Lung (tissue), 17 donors: ENCODE measurements at places on chromosomes 13 and 19. TPM values are rescaled to one million over a fixed set of nuclear protein-coding genes. Genes with fewer than 3 reads are reported as not detected.

DNA sequence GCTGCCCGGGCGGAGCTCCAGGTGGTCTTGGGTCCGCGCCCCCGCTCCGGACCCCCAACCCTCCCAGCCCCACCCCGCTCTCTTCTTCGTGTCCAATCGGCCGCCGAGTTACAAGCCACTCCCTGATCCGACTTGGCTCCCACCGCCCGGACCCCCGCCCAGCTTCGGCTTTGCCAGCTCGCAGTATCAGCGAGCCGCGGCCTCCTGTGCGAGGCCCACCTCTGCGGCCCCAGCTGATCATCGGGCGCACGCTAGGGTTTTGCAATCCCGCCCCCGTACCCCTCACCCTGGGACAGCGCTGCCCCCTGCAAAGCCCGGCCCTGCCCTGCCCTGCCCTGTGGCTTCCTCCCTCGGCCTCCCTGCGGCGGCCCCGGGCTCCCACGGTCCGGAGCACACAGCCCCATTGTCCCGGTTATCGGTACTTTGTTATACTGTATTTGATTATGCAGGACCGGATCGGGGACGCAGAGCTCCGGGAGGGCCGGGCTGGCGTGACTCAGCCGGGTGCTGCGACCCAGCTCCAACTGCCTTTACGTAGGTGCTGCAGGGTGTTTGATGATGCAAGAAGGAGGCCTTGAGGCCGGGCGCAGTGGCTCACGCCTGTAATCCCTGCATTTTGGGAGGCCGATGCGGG, 598 bp upstream of the LPAR2 start:
- H3K4me1 ChIP-seq = no peaks in the 10 kb centered on the region
- peak overlapping the region; percentile 27 for H3K4me3 ChIP-seq
- H3K27me3 ChIP-seq = no peaks in the 10 kb centered on the region
- peak; percentile 90 for DNase-seq

WDR87 gene
- total RNA-seq = not detected

DNA sequence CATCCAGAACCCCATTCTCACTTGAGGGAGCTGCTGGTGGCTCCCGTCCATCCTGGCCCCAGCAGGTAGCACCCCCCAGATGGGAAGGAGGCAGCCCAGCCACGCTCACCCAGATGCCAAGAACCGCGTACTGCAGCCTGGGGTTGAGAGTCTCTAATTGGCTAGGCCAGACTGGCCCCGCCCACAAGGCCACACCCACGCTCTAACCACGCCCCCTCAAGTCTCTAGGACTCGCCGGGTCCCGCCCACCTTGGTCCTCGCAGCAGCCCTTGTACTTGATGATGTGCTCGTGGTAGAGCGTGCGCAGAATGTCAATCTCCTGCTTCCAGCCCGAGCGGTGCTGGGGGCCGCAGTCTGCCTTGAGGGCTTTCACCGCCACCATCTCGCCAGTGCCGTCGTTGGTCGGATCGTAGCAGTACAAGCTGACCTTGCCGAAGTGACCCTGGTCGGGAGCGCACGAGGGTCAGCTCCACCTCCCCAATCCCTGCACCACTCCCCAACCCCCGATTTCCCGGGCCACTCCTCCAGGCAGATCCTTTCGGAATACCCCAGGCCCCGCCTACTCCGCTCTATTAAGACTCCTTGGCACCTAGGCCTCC, 14.5 kb upstream of the ICAM3 start:
- peaks cover 31% of the 10 kb centered on the region for H3K36me3 ChIP-seq
- peak; percentile 78 for DNase-seq
- H3K27me3 ChIP-seq = no peaks in the 10 kb centered on the region
- H3K4me1 ChIP-seq = no peaks in the 10 kb centered on the region
- H3K27ac ChIP-seq = peak overlapping the region; percentile 43

DNA sequence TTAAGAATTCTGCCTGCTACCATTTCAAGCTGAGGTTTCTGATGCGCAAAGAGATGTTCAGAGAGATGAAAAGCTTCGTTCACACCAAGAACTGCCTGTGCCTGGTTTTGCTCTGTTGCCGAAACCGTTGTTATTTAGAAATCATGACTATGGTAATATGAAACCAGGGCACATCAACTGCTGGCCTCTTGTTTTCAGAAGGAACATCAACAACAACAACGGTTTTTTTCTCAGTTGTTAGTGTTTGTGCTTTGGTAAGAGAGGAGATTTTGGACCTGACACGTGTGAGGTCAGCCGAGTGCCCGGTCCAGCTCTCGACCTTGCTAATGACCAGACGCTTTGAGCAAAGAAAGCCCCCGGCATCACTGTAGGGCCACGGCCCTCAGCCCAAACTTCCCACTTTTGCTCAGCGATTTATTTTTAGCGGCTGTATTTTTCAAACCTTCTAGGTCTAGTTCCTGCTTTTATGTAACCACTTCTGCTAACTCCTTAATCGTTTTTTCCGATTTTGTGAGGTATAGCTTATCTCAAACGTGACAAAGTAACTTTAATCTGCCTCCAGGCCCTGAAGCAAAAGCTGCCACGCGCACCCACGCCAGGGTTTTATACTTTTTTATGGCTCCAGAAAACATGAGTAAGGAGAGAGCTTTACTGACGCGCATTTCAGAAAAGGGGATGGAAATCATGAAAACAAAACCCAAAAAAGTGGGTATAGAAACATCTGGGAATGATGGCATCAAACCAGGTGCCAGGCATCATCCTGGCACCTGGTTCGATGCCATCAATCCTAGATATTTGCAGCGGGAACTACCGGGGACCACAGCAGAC, 42.0 kb downstream of the KLF2 start:
- no peaks in the 10 kb centered on the region for H3K27me3 ChIP-seq
- no peak overlapping the region for H3K4me3 ChIP-seq
- H3K36me3 ChIP-seq = no peaks in the 10 kb centered on the region
- H3K4me1 ChIP-seq = peaks cover 19% of the 10 kb centered on the region

DNA sequence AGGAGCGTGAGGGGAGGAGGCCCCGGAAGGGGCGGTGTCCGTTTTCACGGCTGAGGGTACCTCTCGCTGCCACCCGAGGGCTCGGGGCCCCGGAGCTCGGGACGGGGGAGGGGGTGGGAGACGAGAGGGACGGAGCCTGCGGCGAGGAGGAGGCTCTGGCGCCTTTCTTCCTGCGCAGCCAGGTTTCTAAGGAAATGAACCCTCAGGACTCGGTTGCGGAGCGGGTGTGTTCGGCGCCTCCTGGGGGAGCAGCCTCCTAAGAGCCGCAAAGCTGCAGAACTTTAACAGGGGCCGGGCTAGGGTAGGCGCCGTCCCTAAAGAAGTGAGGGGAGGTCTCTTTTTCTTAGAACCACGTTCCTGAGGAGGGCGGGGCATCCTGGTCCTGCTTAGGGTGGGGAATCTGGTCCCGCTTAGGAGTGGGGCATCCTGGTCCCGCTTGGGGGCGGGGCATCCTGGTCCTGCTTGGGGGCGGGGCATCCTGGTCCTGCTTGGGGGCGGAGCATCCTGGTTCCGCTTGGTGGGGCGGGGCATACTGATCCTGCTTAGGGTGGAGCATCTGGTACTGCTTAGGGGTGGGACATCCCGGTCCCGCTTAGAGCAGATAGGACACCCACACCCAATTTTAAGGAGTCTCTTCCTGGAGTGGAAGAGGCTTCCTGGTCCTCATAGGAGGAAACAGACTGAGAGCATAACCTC, 6.2 kb downstream of the SYT5 start:
- H3K27me3 ChIP-seq = peaks cover 76% of the 10 kb centered on the region
- no peaks in the 10 kb centered on the region for H3K4me1 ChIP-seq
- no peak overlapping the region for H3K27ac ChIP-seq
- H3K36me3 ChIP-seq = no peaks in the 10 kb centered on the region
- H3K4me3 ChIP-seq = no peak overlapping the region

SPINT2 gene
- 240 TPM for total RNA-seq

GRCh38 chr19:10089801-10090375, 3.8 kb downstream of the SHFL start:
- H3K27me3 ChIP-seq = no peaks in the 10 kb centered on the region
- H3K4me3 ChIP-seq = no peak overlapping the region
- H3K4me1 ChIP-seq = no peaks in the 10 kb centered on the region
- peaks cover 22% of the 10 kb centered on the region for H3K36me3 ChIP-seq

DNA sequence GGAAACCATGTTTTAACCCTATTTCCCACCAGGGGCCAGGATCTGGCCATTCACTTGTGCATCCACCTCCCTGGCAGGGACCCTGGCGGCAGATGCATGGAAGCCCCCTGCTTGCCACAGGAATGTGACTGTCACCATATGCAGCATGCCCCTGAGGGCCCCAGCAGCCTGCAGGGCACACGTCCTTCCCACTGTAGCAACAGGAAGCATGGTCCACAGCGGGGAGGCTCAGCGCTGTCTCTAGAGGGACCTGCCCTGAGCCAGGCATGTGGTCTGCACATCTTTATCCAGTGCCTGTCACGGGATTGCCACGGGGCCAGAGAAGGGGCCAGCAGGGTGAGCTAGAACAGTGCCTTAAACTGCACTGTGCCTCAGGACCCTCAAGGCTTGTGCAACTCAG, 34.9 kb upstream of the MCF2L start:
- H3K27ac ChIP-seq = no peak overlapping the region
- H3K36me3 ChIP-seq = no peaks in the 10 kb centered on the region
- H3K27me3 ChIP-seq = no peaks in the 10 kb centered on the region
- no peak for DNase-seq
- H3K4me1 ChIP-seq = no peaks in the 10 kb centered on the region
- H3K4me3 ChIP-seq = no peak overlapping the region

DNA sequence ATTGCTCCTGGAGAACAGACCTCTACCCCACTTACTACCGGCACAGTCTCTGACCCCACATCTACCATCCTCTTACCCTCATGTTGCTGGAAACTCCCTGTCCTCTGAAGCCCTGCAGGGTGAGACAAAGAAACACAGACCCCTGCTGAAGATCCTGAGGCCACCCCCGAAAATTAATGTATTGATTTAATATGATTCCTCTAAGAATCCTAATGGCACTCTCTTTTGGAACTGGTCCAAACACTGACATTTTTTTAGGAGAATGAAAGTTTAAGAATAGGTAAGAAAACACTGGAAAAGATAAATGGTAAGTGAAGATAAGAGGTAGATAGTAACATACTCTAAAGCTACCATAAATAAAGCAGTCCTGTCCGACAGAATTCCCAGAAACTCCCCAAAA, 5.3 kb downstream of the DMKN start:
- H3K4me3 ChIP-seq = no peak overlapping the region
- H3K36me3 ChIP-seq = no peaks in the 10 kb centered on the region
- H3K27me3 ChIP-seq = no peaks in the 10 kb centered on the region
- DNase-seq = no peak

DNA sequence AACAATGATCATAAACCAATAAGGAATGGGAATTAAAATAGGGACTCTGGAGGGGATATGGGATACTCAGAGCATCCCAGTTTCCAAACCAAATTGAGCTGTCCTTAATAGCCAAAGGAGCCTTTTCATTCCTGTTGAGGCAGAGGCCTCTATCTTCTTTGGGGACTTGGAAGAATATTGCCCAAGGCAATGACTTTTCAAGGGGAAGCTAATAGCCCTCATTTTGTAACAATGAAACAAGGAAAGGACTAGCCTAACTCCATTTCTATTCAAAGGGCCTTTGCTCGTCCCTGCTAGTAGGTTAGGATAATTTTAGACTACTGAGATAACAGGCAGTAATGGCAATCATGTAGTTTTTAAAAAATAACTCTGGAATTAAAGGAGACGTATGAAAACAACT, 789.8 kb upstream of the SLITRK5 start:
- no peak for DNase-seq
- no peaks in the 10 kb centered on the region for H3K4me1 ChIP-seq
- no peaks in the 10 kb centered on the region for H3K27me3 ChIP-seq
- H3K36me3 ChIP-seq = no peaks in the 10 kb centered on the region
- no peak overlapping the region for H3K27ac ChIP-seq
- no peak overlapping the region for H3K4me3 ChIP-seq

DNA sequence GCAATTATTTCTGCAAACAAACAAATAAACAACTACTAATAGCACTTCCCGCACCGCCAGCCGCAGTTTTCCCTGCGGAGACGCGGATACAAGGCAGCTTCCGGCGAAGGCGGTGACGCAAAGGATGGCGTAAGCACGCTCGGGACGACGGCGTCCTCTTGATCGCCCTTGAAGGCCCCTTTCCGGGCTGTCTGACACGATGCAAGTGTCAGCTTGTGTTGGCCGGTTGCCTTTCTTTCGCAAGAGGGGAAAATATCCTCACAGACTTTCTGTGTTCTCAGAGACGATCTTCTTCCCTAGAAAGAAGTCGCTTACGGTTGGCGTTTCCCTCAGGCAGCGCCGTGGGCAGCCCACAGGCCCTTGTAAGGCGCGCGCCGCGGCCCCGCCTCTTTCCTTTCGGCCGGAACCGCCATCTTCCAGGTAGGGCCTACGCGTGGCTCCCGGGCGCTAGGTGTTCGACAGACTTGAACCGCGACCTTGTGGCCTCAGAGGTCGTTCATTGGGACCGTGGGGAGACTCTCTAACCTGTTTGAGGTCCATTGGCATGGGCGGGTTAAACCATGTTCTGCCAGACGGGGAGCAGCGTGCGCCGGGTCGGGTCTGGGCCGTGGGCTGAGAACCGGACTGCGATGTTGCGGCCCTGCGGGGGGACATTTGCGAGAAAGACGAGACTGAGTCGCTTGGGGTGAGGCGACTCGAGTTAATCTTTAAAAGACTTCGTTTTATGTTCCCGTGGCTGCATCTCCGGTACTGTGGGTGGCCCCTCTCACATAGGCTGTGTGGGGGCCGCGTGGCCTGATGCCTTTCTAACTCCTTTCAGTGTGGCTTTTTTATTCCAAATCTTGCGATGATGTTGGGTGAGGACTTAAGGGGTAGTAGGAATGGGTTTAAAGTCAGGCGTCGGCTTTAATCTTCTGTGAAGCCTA, at the start of gene RPL21:
Gene RPL21 (plus strand): TSS at position 393 of the 926 bp plus-strand sequence. CDS start 2,219 bp downstream, outside the sequence.
- H3K27me3 ChIP-seq = no peaks in the 10 kb centered on the region
- H3K4me1 ChIP-seq = no peaks in the 10 kb centered on the region
- DNase-seq = peak; percentile 99
- peak within 1 kb of the TSS; percentile 99 for H3K4me3 ChIP-seq
- H3K36me3 ChIP-seq = peaks cover 8% of the 10 kb centered on the region

PLPP2 gene
- 41.3 TPM for total RNA-seq

- no peaks in the 10 kb centered on the region for H3K27me3 ChIP-seq
- no peaks in the 10 kb centered on the region for H3K36me3 ChIP-seq
- no peak overlapping the region for H3K4me3 ChIP-seq
- peak overlapping the region; percentile 58 for H3K27ac ChIP-seq
- DNase-seq = no peak
Observed at GRCh38 chr19:718251-718951, 9.7 kb downstream of the PALM start.

NLRP7 gene
- not detected for total RNA-seq
